Astrocyte of the spinal cord (primary cell): ENCODE measurements at places on chromosomes 13 and 19.

GRCh38 chr19:58229255-58229639, 533 bp downstream of the ZNF544 start:
- peak; percentile 15 for DNase-seq

DNA sequence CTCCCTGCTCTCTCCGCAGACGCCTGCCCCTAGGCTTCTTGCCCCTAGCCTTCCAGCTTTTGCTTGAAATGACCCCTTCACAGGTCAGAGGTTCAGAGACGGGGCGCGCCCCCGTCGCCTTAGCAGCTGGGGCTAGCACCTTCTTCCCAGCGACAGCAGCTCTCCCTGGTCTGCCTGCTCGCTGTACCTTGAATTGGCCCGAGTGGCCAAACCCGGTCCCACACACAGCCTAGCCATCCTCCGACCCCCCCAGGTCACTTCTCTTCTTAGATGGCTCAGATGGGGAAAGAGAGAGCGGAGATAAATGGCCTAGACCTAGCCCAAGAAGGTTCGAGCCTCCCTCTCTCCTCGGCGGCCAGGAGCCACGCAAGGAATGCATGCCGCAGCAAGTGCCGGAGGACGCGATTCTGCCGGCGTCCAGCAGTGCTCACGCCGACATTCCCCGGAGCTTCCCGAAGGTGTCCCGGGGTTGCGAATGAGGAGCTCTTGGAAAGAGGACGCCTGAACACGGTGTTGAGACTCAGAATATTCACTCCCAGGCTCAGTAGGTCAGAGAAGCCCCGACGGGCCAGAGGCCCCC, 1.3 kb downstream of the CDX2 start:
- no peak for DNase-seq

- no peak for DNase-seq
These were observed 185.3 kb downstream of the EFNB2 start for GRCh38 chr13:106350208-106350607.

- no peak for DNase-seq
These were observed 55.1 kb downstream of the RFX2 start for GRCh38 chr19:6055013-6055795.

DNA sequence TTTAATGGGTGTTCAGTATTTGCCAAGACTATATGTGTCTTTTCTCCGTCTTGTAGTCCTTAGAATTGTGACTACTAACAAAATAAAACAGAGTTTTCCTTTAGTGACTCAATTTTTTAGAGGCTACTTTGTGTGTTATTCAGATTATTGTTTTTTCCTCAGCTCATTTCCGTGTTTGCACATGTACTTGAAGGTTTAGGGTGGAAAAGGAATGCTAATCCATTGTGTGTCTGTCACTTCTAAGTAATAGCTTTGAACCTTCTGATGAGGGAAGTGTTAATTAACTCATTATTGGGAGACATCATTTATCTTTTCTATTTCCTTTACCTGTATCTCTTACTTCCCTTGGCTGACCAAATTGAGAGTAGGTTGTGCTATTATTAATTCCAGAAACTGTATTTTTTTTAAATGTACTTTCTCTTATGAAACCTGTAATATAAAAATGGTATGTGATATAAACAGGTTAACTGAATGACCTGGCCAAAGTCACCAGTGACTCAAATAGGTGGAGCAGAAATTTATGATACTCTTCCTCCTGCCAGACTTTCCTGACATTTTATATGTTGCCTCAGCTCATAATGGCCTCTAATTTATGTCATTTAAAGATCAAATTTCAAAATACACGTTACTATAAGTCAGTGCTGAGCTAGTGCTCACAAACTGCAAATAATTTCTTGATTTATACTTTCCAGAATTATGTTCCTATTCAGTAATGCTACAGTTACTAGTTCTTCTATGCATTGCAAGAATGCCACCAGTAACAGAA, 88.8 kb downstream of the LMO7 start:
- no peak for DNase-seq

DNA sequence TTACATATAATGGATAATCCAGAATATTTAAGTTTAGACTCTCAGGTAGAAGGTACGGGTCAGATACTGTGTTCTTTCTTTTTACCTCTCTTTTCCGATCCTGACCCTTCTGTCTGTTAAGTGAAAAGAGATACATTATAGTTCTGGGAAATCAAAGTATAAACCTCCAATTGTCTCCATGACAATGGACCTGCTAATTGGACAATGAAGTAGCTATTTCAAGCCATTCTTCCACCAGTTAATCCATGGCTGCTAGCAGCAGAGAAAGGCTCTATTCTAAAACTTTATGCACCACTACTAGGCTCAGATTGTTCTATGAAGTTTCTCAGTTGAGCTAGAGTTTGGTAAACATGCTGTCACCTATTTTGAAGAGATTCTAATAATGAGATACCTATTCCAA, 8.3 kb upstream of the NBEA start:
- no peak for DNase-seq

DNA sequence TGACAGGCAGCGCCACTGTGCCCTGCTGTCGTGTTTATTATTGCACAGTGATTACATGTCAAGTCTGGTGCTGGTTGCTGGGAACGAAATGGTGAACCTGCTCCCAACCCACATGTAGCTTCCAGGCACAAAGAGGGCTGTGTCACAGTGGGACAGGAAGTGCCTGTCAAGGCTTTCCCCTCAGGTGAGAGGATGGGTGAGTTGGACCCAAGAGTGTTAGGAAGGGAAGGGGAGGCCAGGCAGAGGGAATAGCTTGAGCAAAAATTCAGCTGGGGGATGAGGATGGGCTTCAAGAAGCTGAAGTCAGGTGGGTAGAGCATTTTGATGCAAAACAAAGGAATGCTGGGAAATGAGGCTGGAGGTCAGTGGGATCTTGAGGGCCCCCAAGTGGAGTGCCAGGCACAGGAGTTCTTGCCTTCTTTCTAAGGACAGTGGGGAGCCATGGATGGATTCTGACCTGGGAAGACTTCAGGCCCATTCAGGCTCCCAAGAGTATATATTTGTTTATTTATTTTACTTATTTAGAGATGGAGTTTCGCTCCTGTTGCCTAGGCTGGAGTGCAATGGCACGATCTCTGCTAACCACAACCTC, 8.5 kb upstream of the QTRT1 start:
- DNase-seq = no peak

GRCh38 chr13:105929505-105929904, 606.0 kb downstream of the EFNB2 start:
- no peak for DNase-seq

GRCh38 chr19:53333066-53333462, 485 bp upstream of the ZNF845 start:
- no peak for DNase-seq

- DNase-seq = no peak
These were observed 57.1 kb downstream of the OR10H4 start for GRCh38 chr19:16005925-16006324.

GRCh38 chr19:5302396-5302795, 38.2 kb downstream of the PTPRS start:
- no peak for DNase-seq

DNA sequence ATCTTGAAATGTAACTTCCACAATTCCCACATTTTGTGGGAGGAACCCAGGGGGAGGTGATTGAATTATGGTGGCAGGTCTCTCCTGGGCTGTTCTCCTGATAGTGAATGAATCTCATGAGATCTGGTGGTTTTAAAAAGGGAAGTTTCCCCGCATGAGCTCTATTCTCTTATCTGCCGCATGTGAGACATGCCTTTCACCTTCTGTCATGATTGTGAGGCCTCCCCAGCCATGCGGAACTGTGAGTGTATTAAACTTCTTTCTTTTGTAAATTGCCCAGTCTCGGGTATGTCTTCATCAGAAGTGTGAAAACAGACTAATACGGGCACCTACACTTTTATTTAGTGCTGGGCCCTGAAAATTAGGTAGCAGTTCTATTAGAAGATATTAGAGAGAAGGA, 45.8 kb downstream of the TNFSF13B start:
- no peak for DNase-seq

- DNase-seq = peak; percentile 94
These were observed 4.2 kb downstream of the FPR3 start for GRCh38 chr19:51799034-51799773.

DNA sequence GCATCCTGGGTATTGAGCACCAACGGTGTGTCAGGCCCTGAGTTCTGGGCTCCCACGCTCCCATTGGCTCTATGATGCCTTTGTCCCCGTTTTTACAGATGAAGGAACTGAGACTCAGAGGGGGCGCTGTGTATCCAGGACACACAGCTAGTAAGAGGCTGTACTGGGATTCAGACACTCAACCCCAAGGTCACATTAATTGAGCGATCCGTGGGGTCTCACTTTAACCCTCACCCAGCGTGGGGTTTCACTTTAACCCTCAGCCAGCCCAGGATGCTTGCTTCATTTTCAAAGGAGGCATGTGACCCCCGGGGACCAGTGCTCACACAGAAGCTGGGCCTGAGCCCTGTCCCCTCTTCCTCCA, 42.6 kb downstream of the CYP4F22 start:
- DNase-seq = no peak

GRCh38 chr19:41691268-41691970, 3.3 kb upstream of the CEACAM7 start:
- DNase-seq = no peak

DNA sequence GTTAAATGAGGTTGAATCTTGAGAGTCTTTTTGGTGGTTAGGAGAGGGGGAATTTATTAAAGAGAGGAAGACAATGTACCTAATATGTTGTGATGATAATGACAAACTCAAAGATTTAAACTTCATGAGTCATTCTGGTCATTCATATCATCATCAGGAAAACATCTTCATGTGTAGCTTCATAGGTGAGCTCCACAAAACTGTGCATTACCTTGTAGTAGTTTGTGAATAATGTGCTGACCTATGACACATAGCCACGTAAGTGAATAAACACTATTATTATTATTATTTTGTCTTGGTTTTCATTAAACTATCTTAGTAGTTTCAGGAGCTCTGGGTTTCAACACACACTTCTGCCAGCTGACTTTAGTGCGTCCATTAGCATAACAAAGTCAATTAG, 997 bp upstream of the GPC6 start:
- no peak for DNase-seq

GRCh38 chr13:31699650-31700049, 39.7 kb upstream of the RXFP2 start:
- no peak for DNase-seq

DNA sequence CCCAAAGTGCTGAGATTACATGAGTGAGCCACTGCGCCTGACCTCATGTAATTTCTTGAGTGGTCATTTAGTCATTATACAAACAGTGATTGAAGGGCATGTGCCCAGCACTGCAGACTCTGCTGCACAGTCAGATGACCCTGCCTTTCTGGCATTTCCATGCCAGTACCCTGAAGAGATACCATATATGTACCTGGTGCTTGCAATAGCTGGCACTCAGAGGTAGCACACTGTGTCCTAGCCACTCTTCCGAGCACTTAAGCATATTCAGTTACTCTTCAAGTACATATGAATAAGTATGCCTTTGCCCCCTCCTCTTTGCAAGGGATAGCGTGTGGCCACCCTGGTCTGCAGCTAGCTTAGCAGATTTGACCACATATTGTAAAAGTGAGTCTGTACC, 15.5 kb downstream of the STX10 start:
- no peak for DNase-seq

- no peak for DNase-seq
These were observed 195.3 kb upstream of the HTR2A start for GRCh38 chr13:47092202-47092601.

- no peak for DNase-seq
These were observed 28.7 kb downstream of the CYSLTR2 start for GRCh38 chr13:48682436-48682835.

DNA sequence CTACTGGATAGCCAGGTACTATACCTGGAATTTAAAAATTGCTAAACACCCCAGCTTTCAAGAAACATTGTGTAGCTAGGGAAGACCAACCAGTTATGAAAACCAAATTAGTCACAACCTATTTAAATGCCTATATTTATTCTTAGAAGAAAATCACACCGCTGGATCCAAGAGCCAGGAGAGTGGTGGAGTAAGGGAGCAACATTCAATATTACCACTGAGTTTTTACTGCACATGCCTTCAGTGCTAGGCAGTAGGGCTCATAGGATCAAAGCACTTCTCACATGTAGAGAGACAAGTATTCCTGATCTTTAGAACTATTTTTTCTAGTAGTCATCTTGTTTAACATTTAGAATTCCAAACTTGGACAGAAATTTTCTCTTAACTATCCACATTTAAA, 11.2 kb downstream of the ITM2B start:
- DNase-seq = no peak

GRCh38 chr19:29263305-29264135, 50.6 kb upstream of the UQCRFS1 start:
- no peak for DNase-seq

DNA sequence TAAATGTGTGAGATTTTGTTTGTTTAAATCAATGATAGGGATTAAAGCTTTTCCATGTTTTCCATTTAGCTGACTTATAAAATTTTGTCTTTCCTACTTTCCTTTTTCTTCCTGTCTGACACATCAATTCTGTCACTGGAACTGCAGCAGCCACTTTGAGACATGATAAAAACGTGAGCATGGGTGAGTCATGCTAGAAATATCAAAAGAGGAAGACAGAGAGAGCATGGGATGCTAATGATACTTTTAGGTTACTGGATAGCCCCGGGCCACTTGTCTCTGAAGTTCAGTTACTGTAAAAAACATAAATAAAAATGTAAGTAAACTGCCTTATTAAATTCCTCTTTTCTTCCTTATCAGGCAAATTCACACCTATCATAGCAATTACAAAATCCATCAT, 1332.0 kb upstream of the PCDH20 start:
- DNase-seq = no peak

GRCh38 chr13:80458543-80458942, 117.6 kb upstream of the SPRY2 start:
- peak; percentile 72 for DNase-seq
